Naive thymus-derived CD8-positive, alpha-beta T cell (primary cell): ENCODE measurements at places on chromosomes 4 and X.

DNA sequence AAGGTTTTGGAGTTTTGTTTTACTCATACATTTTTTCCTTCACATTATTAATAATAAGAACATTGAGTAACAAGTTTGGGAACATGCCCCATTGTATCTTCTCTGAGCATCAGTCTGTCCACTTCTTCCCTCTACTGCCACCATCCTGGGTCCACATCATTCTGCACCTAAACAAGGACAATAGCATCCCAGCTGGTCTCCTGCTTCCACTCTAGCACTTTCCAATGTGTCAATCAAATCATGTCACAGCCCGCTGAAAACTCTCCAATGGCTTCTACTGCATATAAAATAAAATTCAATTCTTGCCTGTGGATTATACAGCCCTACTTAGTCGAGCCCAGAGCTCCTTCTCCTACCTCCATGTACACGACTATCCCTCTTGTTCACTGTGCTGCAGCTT lies 66.8 kb upstream of the RBPJ start:
- no peak overlapping the region for H3K27ac ChIP-seq
- no peak overlapping the region for H3K4me3 ChIP-seq
- H3K4me1 ChIP-seq: no peaks in the 10 kb centered on the region
- no peaks in the 10 kb centered on the region for H3K27me3 ChIP-seq
- no peak for DNase-seq
- H3K36me3 ChIP-seq: no peaks in the 10 kb centered on the region

- peak overlapping the region; percentile 90 for H3K4me3 ChIP-seq
- no peak for DNase-seq
- H3K36me3 ChIP-seq: no peaks in the 10 kb centered on the region
- no peaks in the 10 kb centered on the region for H3K27me3 ChIP-seq
- H3K27ac ChIP-seq: peak overlapping the region; percentile 92
- peaks cover 70% of the 10 kb centered on the region for H3K4me1 ChIP-seq
These were observed 2.2 kb upstream of the CTBP1 start for GRCh38 chr4:1250921-1251772.

- no peaks in the 10 kb centered on the region for H3K36me3 ChIP-seq
- peaks cover 23% of the 10 kb centered on the region for H3K4me1 ChIP-seq
- no peaks in the 10 kb centered on the region for H3K27me3 ChIP-seq
- peak overlapping the region; percentile 29 for H3K27ac ChIP-seq
- DNase-seq: no peak
These were observed 60.5 kb downstream of the TBC1D14 start for GRCh38 chr4:6969826-6970800.

- no peak overlapping the region for H3K4me3 ChIP-seq
- H3K27ac ChIP-seq: no peak overlapping the region
- DNase-seq: no peak
- H3K27me3 ChIP-seq: no peaks in the 10 kb centered on the region
- H3K36me3 ChIP-seq: no peaks in the 10 kb centered on the region
These were observed 348.2 kb downstream of the PDGFC start for GRCh38 chr4:156623376-156623775.

GRCh38 chrX:2767631-2768455 lies 16.0 kb downstream of the XG start:
- H3K4me1 ChIP-seq: peaks cover 10% of the 10 kb centered on the region
- H3K4me3 ChIP-seq: no peak overlapping the region
- no peak for DNase-seq
- H3K36me3 ChIP-seq: peaks cover 4% of the 10 kb centered on the region
- no peak overlapping the region for H3K27ac ChIP-seq

- no peak overlapping the region for H3K4me3 ChIP-seq
- H3K4me1 ChIP-seq: no peaks in the 10 kb centered on the region
These were observed 106.4 kb upstream of the GPM6B start for GRCh38 chrX:13923289-13923688.

- H3K27ac ChIP-seq: no peak overlapping the region
- no peaks in the 10 kb centered on the region for H3K36me3 ChIP-seq
- H3K4me3 ChIP-seq: no peak overlapping the region
- H3K4me1 ChIP-seq: peaks cover 2% of the 10 kb centered on the region
These were observed 36.8 kb upstream of the CASK start for GRCh38 chrX:41960142-41960541.

GRCh38 chr4:168361365-168362024 lies 42.9 kb upstream of the DDX60 start:
- peaks cover 97% of the 10 kb centered on the region for H3K36me3 ChIP-seq
- no peak overlapping the region for H3K27ac ChIP-seq
- H3K27me3 ChIP-seq: no peaks in the 10 kb centered on the region
- H3K4me3 ChIP-seq: no peak overlapping the region
- H3K4me1 ChIP-seq: peaks cover 11% of the 10 kb centered on the region
- no peak for DNase-seq

GRCh38 chr4:81032771-81033684 lies 2.5 kb downstream of the BMP3 start:
- DNase-seq: no peak
- no peak overlapping the region for H3K4me3 ChIP-seq
- peaks cover 36% of the 10 kb centered on the region for H3K27me3 ChIP-seq
- H3K27ac ChIP-seq: no peak overlapping the region

- no peak overlapping the region for H3K27ac ChIP-seq
- DNase-seq: no peak
- H3K4me1 ChIP-seq: no peaks in the 10 kb centered on the region
- H3K36me3 ChIP-seq: no peaks in the 10 kb centered on the region
These were observed 17.0 kb upstream of the SYTL5 start for GRCh38 chrX:37989304-37989703.

DNA sequence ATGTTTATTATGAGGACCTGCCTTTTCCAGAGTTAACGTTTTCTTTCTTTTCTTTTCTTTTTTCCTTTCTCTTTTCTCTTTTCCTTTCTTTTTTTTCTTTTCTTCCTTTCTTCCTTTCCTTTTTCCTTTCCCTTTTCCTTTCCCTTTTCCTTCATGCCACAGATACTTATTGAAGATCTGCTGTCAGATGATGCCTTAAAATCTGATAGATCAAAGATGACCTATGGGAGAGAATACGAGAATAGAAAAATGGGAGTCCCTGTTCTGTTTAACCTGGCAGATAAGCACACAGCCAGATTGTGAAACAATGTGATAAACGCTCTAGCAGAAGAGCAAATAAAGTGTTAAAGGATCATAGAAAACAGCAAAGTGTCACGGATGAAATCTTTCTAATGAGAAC lies 38.9 kb downstream of the AFF1 start:
- no peaks in the 10 kb centered on the region for H3K36me3 ChIP-seq
- H3K27me3 ChIP-seq: no peaks in the 10 kb centered on the region
- H3K4me1 ChIP-seq: peaks cover 42% of the 10 kb centered on the region
- no peak for DNase-seq

DNA sequence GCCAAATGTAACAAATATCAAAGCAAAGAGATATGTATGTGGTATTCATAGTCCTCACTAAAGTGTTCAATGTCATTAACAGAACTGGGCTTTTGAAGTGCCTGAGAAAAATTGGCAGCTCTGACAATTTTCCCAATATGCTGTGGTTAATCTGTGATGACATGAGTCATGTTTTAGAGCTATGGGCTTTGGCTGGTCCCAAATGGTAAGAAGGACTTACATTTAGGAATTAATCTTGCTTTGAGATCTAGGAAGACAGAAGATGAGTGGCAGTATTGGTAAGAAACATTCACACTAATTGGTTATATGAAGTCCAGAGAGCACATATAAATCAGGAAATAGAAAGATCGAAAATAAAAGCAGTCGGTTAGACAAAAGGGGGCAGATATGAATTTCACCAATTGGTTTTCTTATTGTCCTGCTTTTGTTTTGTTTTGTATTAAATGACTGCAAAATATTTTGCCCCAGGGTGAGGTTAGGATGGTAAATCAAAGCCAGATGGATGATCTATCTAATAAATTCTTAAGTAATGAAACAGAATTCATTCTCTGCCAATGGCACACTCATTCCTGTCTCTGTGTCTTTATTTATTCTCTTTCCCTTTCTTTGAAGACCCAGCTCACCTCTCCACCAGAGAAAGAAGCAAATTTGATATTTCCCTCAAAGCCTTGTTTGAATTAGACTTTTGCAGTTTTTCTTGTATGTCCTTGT lies 993.1 kb downstream of the RPA4 start:
- H3K4me3 ChIP-seq: no peak overlapping the region
- no peak overlapping the region for H3K27ac ChIP-seq

GRCh38 chrX:11431786-11432185 lies 138.6 kb downstream of the AMELX start:
- H3K36me3 ChIP-seq: peaks cover 2% of the 10 kb centered on the region
- DNase-seq: no peak
- peaks cover 2% of the 10 kb centered on the region for H3K27me3 ChIP-seq
- H3K27ac ChIP-seq: no peak overlapping the region

- no peaks in the 10 kb centered on the region for H3K27me3 ChIP-seq
- no peak for DNase-seq
- H3K36me3 ChIP-seq: no peaks in the 10 kb centered on the region
- no peaks in the 10 kb centered on the region for H3K4me1 ChIP-seq
- H3K4me3 ChIP-seq: peak overlapping the region; percentile 93
These were observed 231.3 kb upstream of the STK26 start for GRCh38 chrX:131791608-131792355.

- peak; percentile 94 for DNase-seq
- H3K27ac ChIP-seq: peak within 1 kb of the TSS; percentile 76
- H3K27me3 ChIP-seq: no peaks in the 10 kb centered on the region
- no peaks in the 10 kb centered on the region for H3K36me3 ChIP-seq
- H3K4me1 ChIP-seq: peaks cover 4% of the 10 kb centered on the region
These were observed at the start of gene CENPU for GRCh38 chr4:184733654-184734524. Gene CENPU, minus strand, starts transcription at chr4:184734096. Its CDS starts 34 bp downstream, at chr4:184734062.

- H3K4me1 ChIP-seq: peaks cover 84% of the 10 kb centered on the region
- DNase-seq: no peak
- peak overlapping the region; percentile 72 for H3K4me3 ChIP-seq
- H3K36me3 ChIP-seq: peaks cover 81% of the 10 kb centered on the region
- peak overlapping the region; percentile 91 for H3K27ac ChIP-seq
These were observed 73.7 kb downstream of the LEF1 start for GRCh38 chr4:108094923-108095482.

DNA sequence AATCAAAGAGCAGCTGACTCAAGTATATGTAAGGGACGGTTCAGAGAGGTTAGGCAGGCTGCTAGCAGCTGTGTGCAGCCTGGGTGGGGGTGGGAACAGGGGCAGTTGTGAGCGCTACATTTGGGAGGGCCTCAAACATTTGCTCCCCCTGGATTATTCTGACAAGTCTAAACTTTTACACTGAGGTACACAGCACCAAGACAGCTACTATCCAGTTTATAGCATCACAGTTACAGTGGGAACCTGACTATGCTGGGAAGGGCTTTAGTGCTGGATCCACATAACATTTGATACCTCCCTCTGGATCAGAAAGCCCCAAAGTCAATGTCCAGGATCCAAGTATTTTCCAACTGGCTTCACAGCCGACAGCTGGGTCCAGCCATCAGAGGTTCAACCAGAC lies 55.8 kb upstream of the GIMD1 start:
- no peaks in the 10 kb centered on the region for H3K36me3 ChIP-seq
- no peak overlapping the region for H3K27ac ChIP-seq
- H3K4me3 ChIP-seq: no peak overlapping the region
- no peak for DNase-seq
- peaks cover 8% of the 10 kb centered on the region for H3K27me3 ChIP-seq
- no peaks in the 10 kb centered on the region for H3K4me1 ChIP-seq

DNA sequence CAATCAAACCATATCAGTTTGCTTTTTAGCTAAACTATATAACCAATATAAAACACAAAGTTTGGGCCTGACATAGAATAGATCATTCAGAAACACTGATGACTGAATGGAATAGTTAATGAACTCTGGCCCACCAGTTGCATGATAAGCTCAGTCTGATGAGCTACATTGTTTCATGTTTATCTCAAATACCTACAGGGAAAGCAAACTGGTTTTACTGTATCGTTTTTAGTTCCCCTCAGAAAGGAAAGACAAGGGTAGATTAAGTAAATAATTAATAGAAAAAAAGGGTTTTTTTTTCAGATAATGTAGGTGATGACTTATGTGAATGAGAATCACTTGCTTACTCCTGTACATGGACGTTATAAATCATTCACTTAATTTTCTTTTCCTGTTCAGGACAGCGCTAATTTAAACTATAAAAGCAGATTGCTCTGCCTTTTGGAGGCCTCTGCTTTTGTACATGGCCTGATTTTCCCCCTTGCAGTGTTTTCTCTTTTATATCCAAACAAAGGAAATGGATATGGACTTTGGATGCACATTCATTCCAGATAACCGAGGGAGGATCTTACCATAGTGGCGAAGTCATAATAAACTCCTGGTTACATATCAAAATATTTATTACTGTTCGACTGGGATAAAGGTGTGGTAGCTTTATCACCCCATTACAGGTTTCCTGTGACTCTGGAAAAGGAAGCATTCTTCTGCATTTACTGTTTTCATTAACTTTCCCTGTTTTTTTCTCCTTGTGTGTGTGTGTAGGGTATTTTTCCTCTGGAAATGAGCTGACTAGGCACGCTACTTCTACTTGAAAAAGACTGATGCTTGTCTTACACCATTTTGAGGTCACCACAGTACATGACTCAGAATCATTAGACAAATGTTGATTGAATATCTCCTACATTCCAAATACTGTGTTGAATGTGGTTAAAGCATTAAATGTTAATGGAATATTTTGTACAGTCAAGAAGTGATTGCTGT lies 373.1 kb upstream of the HS3ST1 start:
- no peaks in the 10 kb centered on the region for H3K36me3 ChIP-seq
- no peak overlapping the region for H3K27ac ChIP-seq
- DNase-seq: no peak

GRCh38 chr4:94329933-94330332 lies 12.7 kb downstream of the HPGDS start:
- no peak for DNase-seq
- no peak overlapping the region for H3K27ac ChIP-seq
- no peaks in the 10 kb centered on the region for H3K36me3 ChIP-seq
- H3K4me3 ChIP-seq: no peak overlapping the region
- no peaks in the 10 kb centered on the region for H3K27me3 ChIP-seq
- no peaks in the 10 kb centered on the region for H3K4me1 ChIP-seq

- H3K27me3 ChIP-seq: peaks cover 5% of the 10 kb centered on the region
- H3K4me1 ChIP-seq: no peaks in the 10 kb centered on the region
- H3K4me3 ChIP-seq: no peak overlapping the region
- H3K27ac ChIP-seq: no peak overlapping the region
- no peaks in the 10 kb centered on the region for H3K36me3 ChIP-seq
These were observed 33.7 kb upstream of the CCKAR start for GRCh38 chr4:26524011-26524410.
